Erythroblast (primary cell): ENCODE measurements at places on chromosomes 5 and 9.

- no peak for DNase-seq
Measured at GRCh38 chr5:168424594-168425323, 61.5 kb upstream of the RARS1 start.

DNA sequence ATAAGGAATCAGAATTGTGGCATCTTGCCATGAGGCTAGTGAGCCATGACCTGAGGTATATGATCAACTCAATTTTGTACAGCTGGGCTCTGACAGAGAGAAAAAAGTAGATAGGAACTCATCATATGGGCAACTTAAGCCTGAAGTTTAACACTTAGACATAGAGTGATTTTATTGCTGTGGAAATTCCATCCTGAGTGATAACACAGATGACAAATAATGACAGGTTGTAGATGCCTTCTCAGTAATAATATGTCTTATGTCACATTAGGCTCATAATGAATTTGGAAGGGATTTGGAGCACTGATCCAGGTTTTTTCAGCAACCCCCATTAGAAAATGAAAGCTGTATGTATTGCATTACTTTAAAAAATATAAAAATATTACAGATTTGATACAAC lies 744.6 kb downstream of the CDH12 start:
- no peak for DNase-seq

DNA sequence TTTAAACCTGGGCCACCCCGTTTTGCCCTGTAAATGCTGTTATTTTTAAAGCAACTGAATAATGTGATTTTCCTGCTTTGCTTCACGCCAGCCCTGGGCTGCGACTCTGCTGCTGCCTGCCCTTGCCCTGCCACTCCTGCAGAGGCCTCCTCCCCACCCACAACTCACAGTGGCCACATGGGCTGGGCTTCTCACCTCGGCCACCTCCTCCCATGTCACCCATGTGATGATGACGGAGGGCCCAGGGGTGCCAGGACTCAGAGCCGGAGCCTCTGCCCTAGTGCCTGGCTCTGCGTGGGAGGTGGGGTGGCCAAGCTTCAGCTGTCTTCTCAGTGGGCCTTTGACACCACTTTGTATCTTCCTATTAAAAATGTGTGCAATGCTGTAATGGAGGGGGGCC lies 48.1 kb upstream of the NKD2 start:
- DNase-seq: no peak

GRCh38 chr5:60339691-60340201 lies 360.2 kb downstream of the DEPDC1B start:
- DNase-seq: no peak

- peak; percentile 93 for DNase-seq
Measured at GRCh38 chr5:138927979-138928378, 52.8 kb upstream of the LRRTM2 start.

GRCh38 chr5:174311531-174312269 lies 266.2 kb downstream of the NSG2 start:
- DNase-seq: peak; percentile 70

DNA sequence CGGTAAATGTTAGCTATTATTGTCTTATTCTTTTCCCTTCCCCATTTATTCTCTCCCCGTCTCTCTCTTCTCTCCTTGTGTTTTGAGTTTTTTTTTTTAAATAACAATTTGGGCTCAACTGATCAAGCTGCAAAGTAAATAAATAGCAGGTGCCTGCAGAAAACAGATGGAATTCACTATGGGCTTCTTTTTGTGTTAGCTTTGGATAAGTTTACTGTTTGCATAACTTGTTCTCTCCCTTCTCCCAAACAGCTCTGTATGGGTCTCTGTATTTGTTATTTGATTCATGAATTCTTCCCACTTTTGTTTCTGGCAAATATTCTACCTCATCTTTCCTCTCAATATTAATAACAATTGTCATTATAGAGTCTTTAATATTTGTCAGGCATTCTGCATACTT lies 111.8 kb upstream of the ASTN2 start:
- no peak for DNase-seq

DNA sequence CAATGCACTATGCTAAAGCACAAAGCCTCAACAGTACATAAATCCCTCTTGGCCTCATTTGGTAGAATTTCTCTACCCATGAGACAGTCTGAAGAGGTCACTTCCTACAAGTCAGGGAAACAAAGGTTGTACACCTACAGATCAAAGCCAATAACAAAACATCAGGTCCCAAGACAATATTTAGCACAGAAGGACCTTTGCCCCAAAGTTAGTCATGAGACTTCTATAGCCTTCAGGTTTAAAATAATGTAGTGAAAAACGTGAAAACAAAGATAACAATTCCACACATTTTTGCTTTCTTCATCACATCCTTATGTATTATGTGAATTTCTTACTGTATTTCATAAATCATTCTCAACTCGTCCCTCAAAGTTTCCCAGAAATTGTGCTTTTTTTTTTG lies 15.8 kb downstream of the AFF4 start:
- DNase-seq: no peak
